ENCODE measurements at places on chromosomes 1 and 21.
A peak's percentile ranks its signal among the peaks of the same experiment; 100 is the strongest.

DNA sequence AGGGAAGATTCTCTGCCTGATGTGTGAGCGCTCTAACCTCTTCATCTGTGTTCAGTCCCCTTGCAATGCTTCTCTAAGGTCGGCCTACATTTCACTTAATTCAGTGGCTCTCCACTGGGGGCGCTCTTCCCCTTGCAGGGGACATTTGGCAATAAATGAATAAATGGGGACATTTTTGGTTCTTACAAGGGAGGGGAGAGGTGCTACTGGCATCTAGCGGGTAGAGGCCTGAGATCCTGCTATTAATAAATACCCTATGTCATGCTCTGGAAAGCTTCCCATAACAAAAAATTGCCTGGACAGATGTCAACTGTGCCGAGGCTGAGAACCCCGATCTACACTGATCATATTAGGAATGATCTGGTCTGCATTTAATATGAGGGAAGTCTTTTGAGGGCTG is 25.9 kb upstream of the DNAJC11 start:
- peak; percentile 35 for DNase-seq

- DNase-seq: no peak
Measured at GRCh38 chr1:8165595-8166360, 139.7 kb upstream of the ERRFI1 start.

DNA sequence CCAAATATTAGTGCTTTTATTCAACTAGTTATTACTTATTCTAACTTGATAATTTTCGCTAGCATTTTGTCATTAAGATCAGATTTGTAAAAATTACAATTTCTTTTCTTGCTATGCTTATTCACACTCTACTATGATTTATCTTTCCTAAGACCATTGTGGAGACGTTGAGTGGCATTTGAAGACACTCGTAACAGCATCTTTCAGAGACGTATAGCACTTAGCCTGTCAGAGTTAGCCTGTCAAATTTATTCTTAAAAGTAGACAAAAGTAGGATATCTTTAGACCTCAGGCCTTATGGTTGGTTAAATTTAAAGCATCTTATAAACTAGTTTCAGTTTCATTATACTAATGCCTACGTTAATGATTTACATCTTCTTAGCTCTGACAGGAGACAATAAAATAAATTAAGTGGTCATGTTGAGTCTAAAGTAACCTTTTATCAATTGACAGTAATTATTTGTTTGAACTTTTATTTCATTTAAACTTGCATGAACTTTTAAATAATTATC is 1410.1 kb downstream of the MRPL39 start:
- no peak for DNase-seq

DNA sequence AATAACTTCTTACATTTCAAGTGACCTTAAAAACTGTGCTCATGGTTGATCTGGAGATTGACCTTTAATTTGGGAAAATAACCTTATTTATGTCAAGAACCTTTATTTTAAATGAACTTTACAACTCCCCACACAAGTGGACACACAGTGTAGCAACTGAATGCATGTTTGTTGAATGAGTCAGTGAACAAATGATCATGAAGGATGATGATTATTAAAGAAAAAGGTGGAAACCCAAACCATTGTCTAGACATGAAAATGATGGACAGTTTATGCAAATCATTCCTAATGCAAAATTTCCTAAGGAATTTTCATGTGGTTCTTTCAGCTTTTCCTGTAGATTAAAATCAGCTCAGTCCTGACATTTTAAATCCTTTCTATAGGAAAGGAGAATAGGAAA is 439.8 kb upstream of the RUNX1 start:
- no peak for DNase-seq

GRCh38 chr21:35321322-35322200 is 272.5 kb upstream of the RUNX1 start:
- no peak for DNase-seq

GRCh38 chr1:32247983-32248889 is 1.2 kb downstream of the FAM167B start:
- DNase-seq: no peak

DNA sequence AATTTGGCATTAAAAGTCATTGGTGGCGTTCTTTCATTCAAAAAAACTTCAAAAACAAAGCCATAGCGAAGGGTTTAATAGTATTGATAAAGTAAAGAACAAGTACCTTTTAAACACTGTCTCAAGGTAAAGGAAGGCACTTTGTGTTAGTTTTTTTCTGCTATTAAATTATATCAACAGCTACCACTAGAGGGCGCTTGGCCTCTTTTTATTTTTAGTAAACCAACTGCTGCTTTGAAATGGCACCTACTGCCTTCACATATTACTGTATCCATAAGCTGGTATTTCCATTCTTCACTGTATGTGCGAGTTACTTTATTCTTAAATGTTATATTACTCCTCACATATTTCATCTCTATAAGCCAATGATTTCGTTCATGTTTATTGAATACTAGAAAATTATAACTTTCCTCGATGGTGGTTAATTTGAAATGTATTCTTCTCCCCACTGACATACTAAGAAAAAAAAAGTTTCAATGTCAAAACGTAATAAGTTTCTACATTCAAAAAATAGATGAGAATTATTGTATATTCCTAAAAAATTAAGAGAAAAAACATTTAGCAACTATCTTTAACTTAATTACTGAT is 125.7 kb upstream of the CXADR start:
- peak; percentile 55 for DNase-seq

- DNase-seq: no peak
Measured at GRCh38 chr1:18288722-18289121, 181.1 kb downstream of the IGSF21 start.

DNA sequence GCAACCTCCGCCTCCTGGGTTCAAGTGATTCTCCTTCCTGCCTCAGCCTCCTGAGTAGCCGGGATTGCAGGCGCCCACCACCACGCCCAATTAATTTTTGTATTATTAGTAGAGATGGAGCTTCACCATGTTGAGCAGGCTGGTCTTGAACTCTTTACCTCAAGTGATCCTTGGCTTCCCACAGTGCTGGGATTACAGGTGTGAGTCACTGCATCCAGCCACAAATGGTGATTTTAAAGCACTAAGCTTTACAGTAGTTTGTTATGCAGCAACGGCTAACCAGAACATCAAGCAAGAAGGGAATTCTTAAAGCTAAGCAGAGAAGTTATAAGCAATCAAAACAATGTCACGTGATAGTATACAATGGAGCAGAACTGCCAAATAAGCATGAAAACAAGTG is 65.7 kb downstream of the NVL start:
- no peak for DNase-seq

DNA sequence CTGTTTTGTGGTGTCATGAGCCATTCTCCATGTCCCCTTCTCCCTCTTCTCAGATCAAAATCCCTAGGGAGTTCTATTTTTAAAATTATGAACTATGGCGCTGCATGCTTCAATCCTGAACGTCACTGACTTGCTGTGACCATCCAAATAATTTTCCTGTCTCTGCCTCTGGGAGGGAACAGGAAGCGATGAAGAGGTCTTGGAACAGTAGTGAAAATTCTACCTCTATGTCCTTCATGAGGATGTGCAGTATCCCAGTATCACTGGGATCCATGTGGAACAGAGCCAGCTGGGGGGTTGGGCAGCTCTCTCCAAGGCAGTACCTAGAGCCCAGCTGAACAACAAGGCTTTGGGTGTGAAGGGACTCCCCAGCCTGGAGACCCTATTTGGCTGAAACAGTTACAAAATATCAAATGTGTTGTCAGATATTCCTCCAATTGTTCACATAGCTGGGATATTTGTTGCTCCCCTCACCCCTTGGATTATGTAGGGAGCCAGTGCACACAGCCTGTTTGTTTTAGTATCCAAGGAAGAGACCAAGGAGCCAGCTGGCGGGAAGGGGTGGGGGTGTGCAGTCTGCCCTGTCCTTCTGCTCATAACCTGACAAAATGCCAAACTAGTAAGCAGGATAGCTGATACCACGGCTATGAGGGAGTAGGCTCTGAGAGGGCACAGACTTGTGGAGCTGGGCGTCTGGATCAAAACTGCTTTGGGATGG is 7.6 kb downstream of the DCLRE1B start:
- no peak for DNase-seq
